ENCODE measurements at places on chromosomes 12 and 14.
A peak's percentile ranks its signal among the peaks of the same experiment; 100 is the strongest.

- DNase-seq = no peak
Measured at GRCh38 chr12:1908758-1909157, 9.7 kb downstream of the CACNA2D4 start.

- DNase-seq = no peak
Measured at GRCh38 chr12:13223941-13224340, 27.4 kb downstream of the EMP1 start.

DNA sequence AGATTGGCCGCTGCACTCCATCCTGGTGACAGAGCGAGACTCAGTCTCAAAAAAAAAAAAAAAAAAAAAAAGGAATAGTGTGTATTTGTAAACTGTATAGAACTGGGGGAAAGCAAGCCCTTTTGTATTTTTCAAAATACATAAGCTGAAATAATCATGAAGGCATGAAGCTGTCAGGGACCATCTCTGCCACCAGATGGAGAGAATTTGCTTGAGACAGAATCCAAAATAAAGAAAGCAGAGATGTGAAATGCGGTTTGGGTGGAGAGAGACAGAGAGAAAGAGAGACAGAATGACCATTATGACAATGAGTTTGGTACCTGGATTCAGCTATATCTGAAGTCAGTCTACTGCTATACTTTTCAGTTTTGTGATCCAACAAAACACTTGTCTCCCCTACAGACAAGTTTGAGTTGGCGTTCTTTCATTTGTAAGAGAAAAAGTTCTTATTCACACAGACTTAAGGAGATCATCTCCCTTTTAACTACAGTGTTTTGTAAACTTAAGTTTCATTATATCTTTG, 155.7 kb upstream of the LRIG3 start:
- DNase-seq = no peak

DNA sequence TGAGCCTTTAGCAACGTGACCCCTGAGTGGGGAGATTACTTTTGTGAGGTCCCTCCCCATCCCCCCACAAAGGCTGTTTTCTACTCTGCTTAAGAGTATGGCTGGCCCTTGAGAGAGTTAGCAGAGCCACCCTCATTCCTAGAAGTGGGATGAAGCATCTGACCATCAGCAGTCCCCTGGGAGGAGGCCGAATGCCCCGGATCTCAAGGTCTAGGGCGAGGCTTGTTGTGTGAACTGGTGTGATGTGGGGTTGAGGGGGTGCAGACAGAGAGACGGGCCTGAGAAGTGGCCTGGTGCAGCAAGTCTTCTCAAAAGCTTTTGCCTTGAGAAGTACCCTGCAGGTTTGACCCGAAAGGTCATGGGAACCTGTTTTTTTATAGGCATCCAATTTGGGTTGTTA, 153.0 kb upstream of the FKBP4 start:
- DNase-seq = no peak

- no peak for DNase-seq
Measured at GRCh38 chr12:110885152-110885840, 35.1 kb downstream of the MYL2 start.

GRCh38 chr12:25708661-25709060, 155.6 kb upstream of the LMNTD1 start:
- no peak for DNase-seq

- no peak for DNase-seq
Measured at GRCh38 chr12:57161491-57161890, 14.1 kb upstream of the LRP1-AS start.

GRCh38 chr14:76677534-76678145, 83.6 kb upstream of the VASH1 start:
- DNase-seq = no peak

DNA sequence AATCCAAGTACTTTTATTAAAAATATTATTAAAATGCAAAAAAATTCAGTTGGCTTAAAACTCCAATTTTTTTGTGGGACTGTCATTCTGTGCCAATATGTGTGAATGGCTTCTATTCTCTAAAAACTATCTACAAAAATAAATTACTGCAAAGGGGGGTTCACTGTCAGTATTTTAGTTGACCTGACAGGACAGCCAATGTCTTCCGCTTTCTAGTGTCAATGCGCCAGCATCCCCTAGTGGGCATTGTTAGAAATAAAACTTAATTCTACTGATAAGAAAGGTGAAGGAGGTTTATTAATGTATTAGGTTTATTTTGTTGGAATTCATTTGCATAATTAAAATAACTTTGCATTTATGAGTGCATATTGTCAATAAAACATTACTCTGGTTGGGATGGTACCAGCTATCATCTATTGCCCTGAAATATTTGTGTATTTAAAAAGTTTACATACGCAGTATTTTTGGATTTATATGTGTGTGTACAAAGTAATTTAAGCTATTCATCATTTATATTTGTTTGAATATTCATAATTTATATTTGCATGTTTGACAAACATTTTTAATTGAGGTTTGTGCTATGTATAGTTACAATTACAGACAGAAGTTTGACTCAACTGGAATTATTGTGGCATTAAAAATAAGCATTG, 527.2 kb downstream of the FLRT2 start:
- DNase-seq = no peak

GRCh38 chr12:109739747-109740693, 26.4 kb downstream of the FAM222A start:
- no peak for DNase-seq

GRCh38 chr14:30456296-30456695, 102.7 kb upstream of the G2E3 start:
- DNase-seq = no peak

DNA sequence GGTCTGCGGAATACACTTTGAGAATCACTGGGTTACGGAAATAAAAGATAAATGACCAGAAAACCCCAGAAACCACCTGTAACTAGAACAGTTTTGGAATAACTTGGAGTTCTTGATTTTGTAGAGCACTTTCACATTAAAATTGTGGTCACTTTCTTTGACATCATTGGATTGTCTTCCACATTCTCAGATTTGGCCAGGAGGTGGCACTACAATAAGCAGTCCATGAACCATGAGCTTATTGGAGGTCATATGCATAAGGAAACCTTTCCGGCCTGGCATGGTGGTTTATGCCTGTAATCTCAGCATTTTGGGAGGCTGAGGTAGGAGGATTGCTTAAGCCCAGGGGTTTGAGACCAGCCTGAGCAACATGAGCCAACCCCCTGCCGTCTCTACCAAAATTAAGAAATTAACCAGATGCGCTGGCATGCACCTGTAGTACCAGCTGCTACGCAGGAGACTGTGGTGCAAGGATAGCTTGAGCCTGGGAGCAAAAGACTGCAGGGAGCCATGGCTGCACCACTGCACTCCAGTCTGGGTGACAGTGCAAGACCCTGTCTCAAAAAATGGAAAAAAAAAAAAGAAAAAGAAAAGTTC, 107.7 kb upstream of the CAND1 start:
- peak; percentile 1 for DNase-seq

DNA sequence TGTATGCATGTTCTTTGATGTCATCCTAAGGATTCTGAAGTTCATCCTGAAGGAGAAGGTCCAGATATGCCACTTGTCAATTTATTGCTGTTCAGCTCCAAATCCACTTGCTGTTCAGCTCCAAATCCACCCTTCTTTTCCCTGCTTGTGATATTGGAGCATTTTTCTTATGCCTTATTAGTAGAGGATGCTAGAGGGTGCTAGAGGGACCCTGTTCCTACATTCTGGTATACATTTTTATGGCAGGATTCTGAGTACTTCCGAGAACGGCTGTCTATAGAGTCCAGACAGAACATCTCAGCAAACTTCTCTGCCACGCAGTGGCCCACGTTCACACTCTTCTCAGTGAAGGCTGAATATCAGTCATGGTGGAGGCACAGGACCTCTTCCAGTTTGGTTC, 406.7 kb downstream of the NOVA1 start:
- no peak for DNase-seq

GRCh38 chr12:97778111-97778510, 315.5 kb downstream of the RMST start:
- DNase-seq = no peak

GRCh38 chr12:31057671-31058070, 16.0 kb upstream of the DDX11 start:
- no peak for DNase-seq

GRCh38 chr12:108806346-108806745, 51.0 kb downstream of the SSH1 start:
- no peak for DNase-seq

- no peak for DNase-seq
Measured at GRCh38 chr12:8912914-8913313, 1.4 kb upstream of the PHC1 start.

DNA sequence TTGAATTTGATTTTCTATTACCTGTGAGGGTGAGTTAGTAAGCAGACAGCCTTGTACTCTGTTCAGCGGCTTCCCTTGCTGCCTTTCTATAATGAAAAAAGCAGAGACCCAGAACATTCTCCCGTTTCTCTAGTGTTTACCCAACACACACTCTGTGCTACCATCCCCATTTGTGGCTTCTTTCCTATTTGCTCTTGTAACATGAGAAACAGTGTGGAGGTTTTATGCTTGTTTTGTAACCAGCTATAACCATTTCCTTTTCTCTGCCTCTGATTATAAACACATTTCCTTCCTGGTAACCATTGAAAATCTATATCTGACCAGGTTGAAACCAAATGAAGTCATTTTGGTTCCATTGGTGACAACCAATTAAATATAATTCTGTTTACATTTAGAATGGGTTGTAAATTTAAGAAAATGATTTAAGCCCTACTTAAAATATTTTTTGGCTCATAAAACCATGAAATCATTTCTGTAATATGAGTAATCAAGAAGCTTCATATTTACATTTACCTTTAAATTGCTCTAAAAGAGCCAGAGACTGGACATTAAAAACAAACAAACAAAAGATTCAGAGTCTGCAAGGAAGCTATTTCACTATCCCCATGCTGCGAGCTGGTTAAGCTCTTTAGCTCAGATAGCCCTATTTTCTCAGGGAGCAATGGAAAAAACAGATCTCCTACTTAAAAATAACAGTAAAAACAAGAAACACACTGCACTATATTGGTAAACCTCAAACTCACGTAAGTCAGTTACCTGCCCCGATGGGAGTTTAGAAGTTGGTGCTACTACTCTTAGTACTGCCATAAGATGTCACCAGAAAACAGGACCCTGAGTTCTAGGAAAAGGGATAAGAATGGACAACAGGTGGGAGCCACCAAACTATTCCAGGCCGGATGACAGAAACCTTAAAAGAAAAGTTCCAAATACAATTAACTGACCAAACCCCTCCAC, 206.5 kb upstream of the EEA1 start:
- no peak for DNase-seq

DNA sequence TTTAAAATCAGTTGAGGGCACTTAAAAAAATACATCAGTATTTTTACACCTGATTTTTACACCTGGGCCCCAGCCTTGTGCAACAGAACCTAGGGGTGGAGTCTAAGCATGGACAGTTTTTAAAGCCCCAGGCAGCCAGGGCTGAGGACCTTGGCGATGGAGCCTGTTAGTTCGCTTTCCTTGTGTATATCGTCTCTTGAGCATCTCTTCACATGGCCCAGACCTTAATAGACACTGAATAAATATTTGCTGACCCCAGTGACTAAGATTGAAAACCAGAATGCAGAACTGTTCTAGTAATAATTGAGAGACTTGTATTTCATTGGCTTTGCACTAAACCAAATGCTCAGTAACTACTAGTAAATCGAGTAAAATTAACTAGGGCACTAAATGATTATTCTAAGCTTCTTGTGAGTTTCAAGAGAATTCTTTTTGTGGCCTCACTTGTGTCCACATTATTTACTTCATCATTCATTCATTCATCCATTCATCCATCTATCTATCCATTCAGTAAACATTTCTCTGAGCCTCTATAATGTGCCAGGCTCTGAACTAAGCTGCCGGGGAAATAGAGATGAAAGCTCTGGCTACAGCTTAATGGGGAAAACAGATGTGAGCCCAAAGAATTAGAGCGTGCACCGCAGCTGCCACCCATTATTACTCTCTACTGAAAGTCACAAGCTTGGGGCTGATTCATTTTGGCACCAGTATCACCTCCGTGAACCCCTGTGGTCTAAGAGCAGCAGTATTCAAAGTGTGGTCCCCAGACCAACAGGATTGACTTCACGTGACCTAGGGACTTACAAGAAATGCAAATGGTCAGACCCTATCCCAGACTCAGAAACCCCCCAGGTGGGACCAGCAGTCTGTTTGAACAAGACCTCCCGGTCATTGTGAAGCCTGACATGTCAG, 30.7 kb upstream of the BCL7A start:
- DNase-seq = no peak

- DNase-seq = no peak
Measured at GRCh38 chr12:77746096-77746495, 84.6 kb upstream of the NAV3 start.

- no peak for DNase-seq
Measured at GRCh38 chr14:70744641-70745040, 64.7 kb downstream of the MAP3K9 start.

DNA sequence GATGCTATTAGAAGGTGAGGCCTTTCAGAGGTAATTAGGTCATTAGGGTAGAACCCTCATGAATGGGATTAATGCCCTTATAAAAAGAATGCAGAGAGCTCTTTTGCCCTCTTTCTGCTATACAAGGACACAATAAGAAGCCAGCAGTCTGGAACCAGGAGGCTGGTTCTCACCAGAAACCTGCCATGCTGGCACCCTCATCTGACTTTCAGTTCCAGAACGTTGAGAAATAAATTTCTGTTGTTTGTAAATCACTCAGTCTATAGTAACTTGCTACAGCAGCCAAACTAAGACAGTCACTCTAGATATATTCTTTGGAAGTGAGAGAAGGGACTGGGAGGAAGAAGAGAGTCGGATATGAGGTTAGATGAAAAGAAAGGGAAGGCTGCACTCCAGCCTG, 125.0 kb upstream of the MYF6 start:
- DNase-seq = no peak

GRCh38 chr14:102594514-102595175, 2.2 kb downstream of the RCOR1 start:
- peak; percentile 30 for DNase-seq

DNA sequence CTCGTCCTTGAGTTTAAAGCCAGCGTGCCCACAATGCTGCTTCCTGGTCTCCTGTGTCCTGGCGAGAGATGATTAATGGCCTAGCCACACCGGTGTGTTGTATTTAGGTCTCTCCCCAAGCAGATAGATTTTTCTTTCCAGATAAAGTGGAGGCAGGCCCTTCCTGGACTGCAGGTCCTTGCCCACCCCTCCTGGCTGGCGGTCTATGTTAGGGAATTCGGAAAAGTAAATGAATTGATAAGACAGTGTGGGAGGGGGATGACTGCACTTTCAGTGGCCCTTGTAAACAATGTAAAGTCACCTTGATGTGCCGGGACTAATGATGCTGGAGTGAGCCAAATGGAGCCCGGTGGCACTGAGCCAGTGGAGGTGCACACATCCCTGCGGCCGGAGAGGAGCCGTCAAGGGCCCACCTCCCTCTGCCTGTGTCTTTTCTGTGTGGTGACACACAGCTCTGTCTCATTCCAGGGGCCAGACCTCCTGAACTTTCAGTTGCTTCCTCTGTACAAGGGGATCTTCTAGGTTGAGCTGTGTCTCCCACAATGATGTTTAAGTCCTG, 70.6 kb upstream of the ESRRB start:
- DNase-seq = no peak

- no peak for DNase-seq
Measured at GRCh38 chr14:20294636-20295035, 11.1 kb downstream of the TTC5 start.

All from CD4-positive, alpha-beta T cell (primary cell).